ENCODE measurements at places on chromosomes 6 and 20. TPM values are rescaled to one million over a fixed set of nuclear protein-coding genes. Genes with fewer than 3 reads are reported as not detected.

MAK gene
- 0.20 TPM for total RNA-seq

ZC2HC1B gene
- total RNA-seq: not detected

SLC35D3 gene
- 0.57 TPM for total RNA-seq

KCNQ5 gene
- total RNA-seq: 0.15 TPM

NOTCH4 gene
- 2.1 TPM for total RNA-seq

DNA sequence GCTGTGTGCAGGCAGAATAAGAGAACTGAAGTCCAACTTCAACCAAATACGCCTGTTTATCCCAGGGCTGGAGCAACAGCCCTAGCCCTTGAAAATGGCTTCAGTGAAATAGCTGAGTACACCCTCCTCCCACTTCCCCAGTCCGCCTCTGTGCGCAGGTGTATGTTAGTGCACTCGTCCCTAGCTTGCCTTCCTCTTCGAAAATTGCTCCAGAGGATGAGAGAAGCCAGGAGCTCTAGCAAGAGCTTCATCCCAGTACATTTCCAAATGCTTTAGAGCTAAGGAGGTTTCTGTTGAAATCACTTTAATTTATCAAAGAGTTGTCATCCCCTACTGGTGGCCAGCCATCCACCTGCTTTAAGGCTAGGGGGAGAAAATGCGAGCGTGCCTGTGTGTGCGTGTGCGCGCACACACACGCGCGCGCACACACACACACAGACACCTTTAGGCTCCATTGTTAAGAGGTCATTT lies 5.4 kb upstream of the POU3F2 start:
- H3K4me3 ChIP-seq: peak overlapping the region; percentile 80
- H3K4me1 ChIP-seq: peaks cover 3% of the 10 kb centered on the region
- H3K27me3 ChIP-seq: peaks cover 82% of the 10 kb centered on the region
- DNase-seq: peak; percentile 62
- no peaks in the 10 kb centered on the region for H3K36me3 ChIP-seq

GRCh38 chr6:63058601-63059000 lies 152.7 kb upstream of the FKBP1C start:
- peaks cover 6% of the 10 kb centered on the region for H3K36me3 ChIP-seq
- H3K27ac ChIP-seq: no peak overlapping the region
- DNase-seq: no peak
- no peaks in the 10 kb centered on the region for H3K4me1 ChIP-seq

DNA sequence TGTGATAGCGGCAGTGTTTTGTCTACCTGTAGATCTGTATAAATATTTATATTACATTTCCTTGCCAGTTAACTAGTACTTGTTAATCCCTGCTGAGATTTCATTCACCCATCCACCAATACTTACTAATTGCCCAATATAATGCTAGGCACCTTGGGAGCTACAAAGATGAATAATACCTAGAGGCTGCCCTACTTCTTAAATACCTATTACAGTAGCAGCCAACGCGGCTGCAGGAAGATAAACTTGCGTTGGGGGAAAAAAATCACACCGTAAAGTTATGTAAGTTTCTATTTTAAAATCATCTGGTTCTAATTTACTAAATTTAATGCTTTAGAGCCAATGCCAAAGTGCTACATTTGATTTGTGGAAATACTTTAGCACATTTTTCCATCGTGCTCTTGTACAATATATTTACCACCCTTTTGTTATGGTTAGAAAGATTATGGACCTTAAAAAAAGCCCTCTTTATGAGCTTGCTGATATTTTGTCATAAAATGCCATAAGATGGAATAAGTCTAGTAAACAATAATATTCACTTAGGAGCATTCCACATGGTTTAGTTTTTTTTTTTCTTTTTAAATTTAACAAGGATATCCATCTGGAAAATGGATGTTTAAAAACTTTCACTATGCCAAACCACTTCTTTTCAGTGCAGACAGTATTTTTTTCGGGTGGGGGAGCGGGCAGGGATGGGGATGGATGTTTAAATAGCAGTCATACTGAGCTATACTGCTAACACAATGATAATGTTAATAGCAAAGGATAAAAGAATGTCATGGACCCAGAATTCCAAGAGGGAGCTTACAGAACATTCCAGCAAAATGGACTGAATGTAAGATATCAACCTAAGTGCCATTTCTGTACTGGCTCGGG lies 13.2 kb upstream of the NEDD9 start:
- H3K27me3 ChIP-seq: 0 out of 2 replicates have a peak, but pooled peaks cover 3% of the 10 kb centered on the region
- no peak overlapping the region for H3K4me3 ChIP-seq
- H3K4me1 ChIP-seq: peaks cover 4% of the 10 kb centered on the region
- no peak overlapping the region for H3K27ac ChIP-seq

GRCh38 chr20:18007534-18008292 lies 38.9 kb downstream of the MGME1 start:
- no peaks in the 10 kb centered on the region for H3K4me1 ChIP-seq
- DNase-seq: no peak
- H3K36me3 ChIP-seq: peaks cover 8% of the 10 kb centered on the region
- no peak overlapping the region for H3K4me3 ChIP-seq
- H3K27ac ChIP-seq: no peak overlapping the region

DNA sequence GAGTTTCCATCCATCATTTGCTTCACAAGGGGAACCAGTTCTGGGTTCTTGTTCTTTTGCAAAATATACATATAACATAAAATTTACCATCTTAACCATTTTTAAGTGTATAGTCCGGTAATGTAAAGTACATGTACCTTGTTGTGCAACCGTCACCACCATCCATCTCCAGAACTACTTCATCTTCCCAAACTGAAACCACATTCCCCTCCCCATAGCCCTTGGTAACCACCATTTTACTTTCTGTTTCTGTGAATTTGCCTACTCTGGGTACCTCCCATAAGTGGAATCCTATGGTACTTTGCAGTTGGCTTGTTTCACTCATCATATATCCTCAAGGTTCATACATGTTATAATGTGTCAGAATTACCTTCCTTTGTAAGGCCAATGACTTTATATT lies 70.3 kb upstream of the DSP start:
- no peaks in the 10 kb centered on the region for H3K27me3 ChIP-seq
- H3K4me1 ChIP-seq: no peaks in the 10 kb centered on the region
- no peak overlapping the region for H3K4me3 ChIP-seq
- no peak overlapping the region for H3K27ac ChIP-seq
- H3K36me3 ChIP-seq: no peaks in the 10 kb centered on the region

- no peak overlapping the region for H3K4me3 ChIP-seq
- no peak overlapping the region for H3K27ac ChIP-seq
- DNase-seq: no peak
- H3K36me3 ChIP-seq: no peaks in the 10 kb centered on the region
- H3K4me1 ChIP-seq: no peaks in the 10 kb centered on the region
Observed at GRCh38 chr6:137536104-137536773, 42.0 kb upstream of the OLIG3 start.

- H3K4me3 ChIP-seq: no peak overlapping the region
- H3K4me1 ChIP-seq: no peaks in the 10 kb centered on the region
- no peaks in the 10 kb centered on the region for H3K27me3 ChIP-seq
- no peak for DNase-seq
- H3K36me3 ChIP-seq: no peaks in the 10 kb centered on the region
- H3K27ac ChIP-seq: no peak overlapping the region
Observed at GRCh38 chr20:5279661-5280060, 37.1 kb downstream of the PROKR2 start.

DNA sequence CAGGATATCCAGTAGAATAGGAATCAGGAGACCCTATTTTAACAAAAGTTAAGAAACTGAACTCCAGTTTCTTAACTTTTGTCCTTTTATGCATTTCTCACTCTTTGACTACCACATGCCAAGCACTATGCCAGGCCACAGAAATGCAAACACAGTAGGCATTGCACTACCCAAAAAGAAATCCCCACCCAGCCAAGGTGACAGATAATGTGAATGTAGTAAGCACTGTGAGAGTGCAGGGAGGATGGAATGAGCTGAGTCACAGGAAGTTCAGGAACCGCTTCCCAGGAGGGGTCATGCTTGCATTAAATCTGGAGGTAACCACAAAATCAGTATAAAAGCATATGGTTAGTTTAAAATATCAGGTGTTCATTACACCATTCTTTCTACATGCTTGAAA lies 20.1 kb upstream of the FAM83C start:
- peak overlapping the region; percentile 22 for H3K4me3 ChIP-seq
- peaks cover 2% of the 10 kb centered on the region for H3K4me1 ChIP-seq
- H3K27ac ChIP-seq: no peak overlapping the region
- peaks cover 4% of the 10 kb centered on the region for H3K36me3 ChIP-seq
- no peak for DNase-seq
- no peaks in the 10 kb centered on the region for H3K27me3 ChIP-seq

- no peak for DNase-seq
- no peaks in the 10 kb centered on the region for H3K36me3 ChIP-seq
- H3K27ac ChIP-seq: no peak overlapping the region
- H3K4me1 ChIP-seq: no peaks in the 10 kb centered on the region
- H3K27me3 ChIP-seq: no peaks in the 10 kb centered on the region
- no peak overlapping the region for H3K4me3 ChIP-seq
Observed at GRCh38 chr20:54665812-54666211, 190.4 kb downstream of the DOK5 start.

DNA sequence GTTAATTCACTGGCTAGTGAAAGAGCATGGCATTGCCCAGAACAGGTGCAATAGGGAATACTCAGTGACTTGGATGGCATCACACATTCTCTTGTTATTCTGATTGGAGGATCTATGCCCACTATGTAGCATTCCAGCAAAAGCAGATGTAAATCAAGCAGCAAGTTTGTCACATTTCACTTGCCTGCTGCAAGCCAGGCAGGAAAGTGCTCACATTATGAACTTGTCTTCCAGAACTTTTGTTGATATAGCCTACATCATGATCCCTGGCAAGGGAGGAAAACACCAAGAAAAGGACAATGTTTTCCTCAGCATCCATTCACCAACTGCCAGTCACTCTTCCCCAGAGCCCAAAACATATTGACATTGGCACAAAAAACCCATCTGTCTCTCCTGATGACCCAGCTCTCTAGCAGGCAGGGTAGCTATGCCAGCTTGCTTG lies 77.8 kb downstream of the ARHGAP18 start:
- no peaks in the 10 kb centered on the region for H3K27me3 ChIP-seq
- no peak overlapping the region for H3K4me3 ChIP-seq
- DNase-seq: no peak
- no peak overlapping the region for H3K27ac ChIP-seq
- no peaks in the 10 kb centered on the region for H3K36me3 ChIP-seq

- H3K36me3 ChIP-seq: no peaks in the 10 kb centered on the region
- no peak for DNase-seq
- no peaks in the 10 kb centered on the region for H3K27me3 ChIP-seq
- peaks cover 12% of the 10 kb centered on the region for H3K4me1 ChIP-seq
- H3K4me3 ChIP-seq: no peak overlapping the region
- H3K27ac ChIP-seq: no peak overlapping the region
Observed at GRCh38 chr6:112241820-112242429, 12.4 kb downstream of the LAMA4 start.
